ENCODE measurements at places on chromosomes 1 and 21.

- no peak for DNase-seq
These were observed 171.9 kb upstream of the NR5A2 start for GRCh38 chr1:199855580-199855979.

DNA sequence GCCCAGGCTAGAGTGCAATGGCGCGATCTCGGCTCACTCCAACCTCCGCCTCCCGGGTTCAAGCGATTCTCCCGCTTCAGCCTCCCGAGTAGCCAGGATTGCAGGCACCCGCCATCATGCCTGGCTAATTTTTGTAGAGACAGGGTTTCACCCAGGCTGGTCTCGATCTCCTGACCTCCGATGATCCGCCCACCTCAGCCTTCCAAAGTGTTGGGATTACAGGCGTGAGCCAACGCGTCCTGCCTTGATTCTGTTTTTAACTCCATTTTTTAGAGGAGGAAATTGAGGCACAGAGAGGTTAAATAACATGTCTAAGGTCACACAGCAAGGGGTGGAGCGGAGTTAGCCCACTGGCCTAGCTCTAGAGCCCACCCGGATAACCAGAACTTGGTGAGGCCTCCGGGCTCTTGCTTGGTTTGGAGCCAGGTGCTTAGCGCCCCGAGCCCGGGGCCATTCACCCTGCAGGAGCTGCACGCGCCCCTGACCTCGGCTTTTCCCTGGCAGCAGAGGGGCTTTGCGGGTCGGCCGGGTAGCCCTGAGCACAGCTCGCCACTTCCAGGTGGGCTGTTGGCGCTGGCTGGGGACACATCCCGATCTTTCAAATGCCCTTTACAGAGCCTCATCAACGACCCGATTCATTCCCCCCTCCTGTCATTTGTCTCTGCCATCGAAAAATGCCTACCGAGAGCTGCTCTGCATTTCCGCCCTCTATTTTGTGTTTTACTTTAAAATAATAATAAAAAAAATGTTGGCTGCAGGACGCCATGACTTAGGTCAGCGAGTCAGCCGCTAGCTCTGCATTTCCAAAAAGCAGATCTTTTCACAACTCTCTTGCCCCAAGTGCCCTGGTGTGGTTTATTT, 11.2 kb downstream of the SIM2 start:
- no peak for DNase-seq

DNA sequence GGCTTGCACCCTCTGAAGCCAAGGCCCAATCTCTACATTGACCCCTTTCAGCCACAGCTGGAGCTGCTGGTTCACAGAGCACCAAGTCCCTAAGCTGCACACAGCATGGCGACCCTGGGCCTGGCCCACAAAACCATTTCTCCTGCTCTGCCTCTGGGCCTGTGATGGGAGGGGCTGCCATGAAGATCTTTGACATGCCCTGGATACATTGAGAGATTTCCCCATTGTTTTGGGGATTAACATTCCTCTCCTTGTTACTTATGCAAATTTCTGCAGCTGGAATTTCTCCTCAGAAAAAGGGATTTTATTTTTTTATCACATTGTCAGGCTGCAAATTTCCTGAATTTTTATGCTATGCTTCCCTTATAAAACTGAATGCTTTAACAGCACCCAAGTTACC, 235.8 kb downstream of the COL11A1 start:
- DNase-seq: no peak

DNA sequence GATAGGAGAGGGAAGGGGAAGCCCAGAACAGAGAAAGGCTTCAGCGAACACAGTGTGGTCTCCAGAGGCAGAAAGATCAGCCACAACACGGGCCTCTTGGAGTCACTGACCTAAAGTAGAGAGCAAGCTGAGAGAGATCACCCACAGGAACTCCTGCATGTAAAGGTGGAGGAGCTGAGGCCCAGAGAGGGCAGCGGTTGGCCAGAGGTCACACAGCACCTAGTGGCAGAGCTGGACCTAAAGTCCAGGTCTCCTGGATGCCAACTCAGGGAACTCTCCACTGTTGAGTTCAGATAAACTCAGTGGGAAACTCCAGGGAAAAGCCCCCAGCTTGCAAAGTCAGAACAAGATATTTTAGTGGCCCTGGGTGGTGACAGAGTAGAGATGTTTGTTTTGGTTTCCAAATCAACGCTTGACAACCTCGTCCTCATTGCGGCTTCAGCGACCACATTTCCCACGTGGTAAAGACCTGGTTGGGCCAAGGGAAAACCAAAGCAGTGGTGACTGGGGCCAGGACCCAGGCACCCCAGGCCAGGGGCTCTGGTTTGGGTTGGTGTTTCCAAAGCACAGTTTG, 4.6 kb downstream of the IFFO2 start:
- peak; percentile 34 for DNase-seq

DNA sequence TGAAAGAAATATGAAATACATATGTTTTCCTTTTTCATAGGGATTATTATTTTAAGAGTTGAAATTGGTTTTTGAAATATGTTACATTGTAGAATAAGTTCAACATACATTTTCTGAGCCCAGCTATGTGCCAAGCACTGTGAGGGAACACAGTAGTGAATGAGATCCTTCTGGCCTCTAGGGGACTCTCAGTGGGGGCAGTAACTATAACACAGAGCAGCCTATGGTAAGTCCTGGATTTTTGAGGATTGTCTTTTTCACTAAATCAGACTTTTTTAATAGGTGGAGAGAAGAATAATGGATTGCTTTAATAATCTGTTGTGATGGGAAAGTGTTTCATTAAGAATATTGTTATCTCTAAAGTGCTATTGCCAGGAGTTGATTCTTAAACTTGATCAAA, 2.4 kb downstream of the DNAJC6 start:
- no peak for DNase-seq

DNA sequence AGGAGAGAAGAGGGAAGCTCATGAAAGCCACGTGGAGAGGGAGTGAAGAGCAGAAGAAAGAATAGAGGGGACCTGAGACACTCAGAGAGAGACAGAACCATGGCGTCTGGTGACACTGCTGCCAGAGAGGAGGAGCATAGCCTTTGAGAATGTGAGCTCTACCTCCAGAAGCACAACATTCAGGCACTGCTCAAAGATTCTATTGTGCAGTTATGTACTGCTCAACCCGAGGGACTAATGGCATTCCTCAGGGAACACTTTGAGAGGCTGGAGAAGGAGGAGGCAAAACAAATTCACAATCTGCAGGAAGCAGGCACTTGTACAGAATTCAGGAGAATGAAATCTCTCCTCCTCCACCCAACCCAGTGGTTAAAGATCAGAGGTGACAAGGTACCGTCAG, 45.1 kb downstream of the BTBD8 start:
- DNase-seq: no peak

DNA sequence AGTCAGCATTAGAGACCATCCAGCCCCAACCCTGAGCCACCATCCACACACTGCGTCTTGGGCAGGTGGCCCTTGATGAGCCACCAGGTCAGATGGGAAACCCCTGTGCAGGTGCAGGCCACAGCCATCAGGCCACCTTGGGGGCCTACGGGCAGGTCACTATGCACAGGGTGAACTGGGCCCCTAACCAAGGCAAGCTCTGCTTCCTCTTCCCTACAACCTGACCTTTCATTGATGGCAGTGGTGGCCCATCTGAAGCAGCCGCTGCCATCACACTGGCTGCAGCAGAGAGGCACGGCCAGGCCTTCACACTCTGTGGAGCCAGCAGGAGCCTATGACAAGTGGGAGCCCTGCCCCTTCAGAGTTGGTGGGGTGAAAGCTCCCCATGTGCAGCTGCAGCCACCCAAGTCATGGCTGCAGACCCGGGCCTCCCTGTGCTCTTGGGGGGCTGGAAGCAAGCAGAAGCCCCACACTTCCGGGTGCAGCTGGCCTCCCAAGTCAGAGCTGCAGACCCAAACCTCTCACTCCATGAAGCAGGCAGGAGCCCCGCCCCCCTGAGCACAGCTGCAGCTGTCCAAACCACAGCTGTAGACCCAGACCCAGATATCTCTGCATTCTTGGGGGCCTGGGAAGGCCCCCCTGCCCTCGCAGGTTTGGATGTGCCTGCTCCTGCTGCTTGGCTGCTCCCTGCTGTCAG, 681.5 kb downstream of the MATN1 start:
- DNase-seq: no peak

- no peak for DNase-seq
These were observed 15.4 kb upstream of the SLC19A1 start for GRCh38 chr21:45557616-45558043.

GRCh38 chr1:186461014-186461413, at the start of gene PDC:
TSS of gene PDC (minus strand) at chr1:186461114. CDS start at chr1:186449459, 11,655 bp downstream.
- no peak for DNase-seq

DNA sequence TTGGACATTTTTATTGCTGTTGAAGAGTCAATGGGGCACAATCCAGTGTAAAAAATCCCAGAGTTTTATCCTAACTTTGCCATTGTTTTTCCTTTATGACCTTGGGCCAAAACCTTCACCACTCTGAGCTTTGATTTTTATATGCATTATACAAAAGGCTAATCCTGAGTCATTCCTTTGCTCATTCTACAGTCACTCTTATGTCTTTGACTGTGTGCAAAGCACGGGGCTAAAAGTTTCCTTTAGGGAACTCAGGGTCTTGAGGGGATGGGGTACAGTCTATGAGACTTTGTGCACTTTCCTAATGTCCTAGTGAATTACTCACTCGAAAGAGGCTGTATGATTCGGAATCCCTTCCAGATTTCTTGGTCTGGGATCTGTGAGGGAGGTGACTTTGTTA, 543.2 kb upstream of the CAMK1G start:
- no peak for DNase-seq

DNA sequence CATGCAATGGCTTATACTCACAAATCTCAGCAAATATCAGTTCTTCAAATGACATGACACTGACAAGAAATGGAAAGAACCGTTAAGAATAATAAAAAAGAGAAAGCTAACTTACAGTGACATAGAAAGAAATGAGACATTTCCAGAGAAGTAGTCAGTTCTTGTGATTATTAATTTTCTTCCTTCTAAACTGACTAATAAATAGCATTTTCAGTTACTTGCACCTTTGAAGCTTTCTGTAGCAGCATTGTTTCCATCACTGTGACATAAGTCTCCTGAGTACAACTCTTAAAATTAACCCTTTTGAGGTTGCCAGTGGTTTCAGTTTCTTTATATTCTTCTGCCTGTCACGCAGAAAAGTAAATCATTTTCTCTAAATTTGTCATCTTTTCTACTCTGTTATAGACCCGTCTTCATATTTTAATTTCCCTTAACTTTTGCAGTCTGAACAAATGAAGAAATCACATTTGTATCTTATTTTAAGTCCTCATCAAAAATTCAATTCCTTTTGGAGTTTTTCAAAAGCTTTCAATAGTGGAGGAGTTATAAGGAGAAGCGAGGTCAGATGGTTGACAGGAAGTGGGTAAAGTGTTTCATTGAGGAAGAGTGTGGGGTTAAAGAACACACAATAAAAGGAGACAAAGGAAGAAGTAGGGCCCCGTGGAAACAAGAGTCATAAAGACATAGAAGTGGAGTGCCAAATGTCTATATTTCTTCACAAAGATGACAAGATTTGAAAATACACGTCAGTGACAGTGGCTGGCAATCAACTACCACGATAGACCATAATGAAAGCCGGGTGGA, 57.9 kb upstream of the S1PR1 start:
- DNase-seq: peak; percentile 23

- no peak for DNase-seq
These were observed 146.4 kb upstream of the BEND5 start for GRCh38 chr1:48923116-48923515.

- DNase-seq: no peak
These were observed 9.6 kb downstream of the EPHA10 start for GRCh38 chr1:37755290-37755689.

GRCh38 chr1:170599033-170599432, 64.9 kb upstream of the PRRX1 start:
- no peak for DNase-seq

DNA sequence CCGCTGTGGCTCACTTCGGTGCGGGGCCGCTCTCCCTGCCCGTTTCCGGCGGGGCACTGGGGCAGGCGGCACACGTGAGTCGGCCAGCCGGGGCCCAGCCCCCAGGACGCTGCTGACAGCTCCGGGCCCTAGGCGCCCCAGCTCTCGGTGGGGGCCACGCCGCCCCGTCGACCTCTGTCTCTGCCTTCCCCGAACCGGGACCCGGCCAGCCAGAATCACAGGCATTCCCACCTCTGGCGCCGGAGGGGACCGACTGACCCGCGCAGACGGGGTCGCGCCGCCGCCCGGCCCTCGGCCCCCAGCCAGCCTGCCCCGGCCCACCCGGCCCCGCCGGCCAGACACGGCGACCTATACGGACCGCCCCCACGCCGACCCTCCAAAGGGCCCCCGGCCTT, 755 bp downstream of the SCMH1 start:
- peak; percentile 72 for DNase-seq

- DNase-seq: peak; percentile 73
These were observed 5.8 kb downstream of the ID3 start for GRCh38 chr1:23553231-23554126.
